ENCODE measurements at places on chromosomes 7 and 10.

DNA sequence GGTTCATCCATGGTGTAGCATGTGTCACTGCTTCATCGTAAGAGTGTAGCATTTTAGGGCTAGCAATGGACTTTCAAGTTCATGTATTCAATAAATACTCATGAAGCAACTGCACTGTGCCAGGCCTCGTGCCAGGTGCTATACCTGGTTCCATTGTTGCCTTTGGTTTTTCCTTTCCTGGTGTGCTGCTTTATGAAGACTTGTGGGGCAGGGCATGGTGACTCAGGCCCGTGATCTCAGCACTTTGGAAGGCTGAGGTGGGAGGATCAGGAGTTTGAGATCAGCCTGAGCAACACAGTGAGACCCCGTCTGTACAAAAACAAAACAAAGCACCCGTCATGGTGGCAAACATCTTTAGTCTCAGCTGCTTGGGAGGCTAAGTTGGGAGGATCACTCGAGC lies 2.2 kb upstream of the CPA4 start:
- DNase-seq, result no peak

DNA sequence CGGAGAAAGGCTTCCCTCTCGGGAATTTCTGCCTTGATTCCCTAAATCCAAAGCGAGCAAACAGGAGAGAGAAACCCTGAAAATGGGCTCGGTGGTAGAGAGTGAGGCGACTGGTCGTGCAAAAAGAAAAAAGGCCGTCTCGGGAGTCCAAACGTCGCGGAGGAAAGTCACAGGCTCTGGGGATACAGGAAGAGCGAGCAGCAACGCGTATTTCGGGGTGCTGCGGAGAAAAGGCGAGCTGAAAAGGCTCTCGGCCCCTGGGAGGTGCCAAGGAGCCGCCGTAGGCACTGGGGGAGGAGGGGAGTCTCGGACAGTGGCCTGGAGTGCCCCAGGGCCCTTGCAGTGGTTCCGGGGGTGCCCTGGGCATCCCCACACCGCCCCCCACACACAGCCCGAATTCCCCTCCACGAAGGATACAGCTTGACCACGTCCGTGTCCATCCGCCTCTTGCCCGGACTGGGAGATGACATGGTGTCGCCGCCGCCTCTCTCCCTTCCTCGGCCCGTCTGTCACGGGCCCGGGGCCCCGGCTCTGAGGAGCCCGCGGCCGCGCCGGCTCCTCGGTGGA lies 591 bp downstream of the UBE2H start:
- DNase-seq, result peak; percentile 74

- DNase-seq, result no peak
These were observed 23.1 kb downstream of the GLRX3 start for GRCh38 chr10:130159192-130159794.

- no peak for DNase-seq
These were observed 107.2 kb downstream of the COBL start for GRCh38 chr7:51209426-51209825.

DNA sequence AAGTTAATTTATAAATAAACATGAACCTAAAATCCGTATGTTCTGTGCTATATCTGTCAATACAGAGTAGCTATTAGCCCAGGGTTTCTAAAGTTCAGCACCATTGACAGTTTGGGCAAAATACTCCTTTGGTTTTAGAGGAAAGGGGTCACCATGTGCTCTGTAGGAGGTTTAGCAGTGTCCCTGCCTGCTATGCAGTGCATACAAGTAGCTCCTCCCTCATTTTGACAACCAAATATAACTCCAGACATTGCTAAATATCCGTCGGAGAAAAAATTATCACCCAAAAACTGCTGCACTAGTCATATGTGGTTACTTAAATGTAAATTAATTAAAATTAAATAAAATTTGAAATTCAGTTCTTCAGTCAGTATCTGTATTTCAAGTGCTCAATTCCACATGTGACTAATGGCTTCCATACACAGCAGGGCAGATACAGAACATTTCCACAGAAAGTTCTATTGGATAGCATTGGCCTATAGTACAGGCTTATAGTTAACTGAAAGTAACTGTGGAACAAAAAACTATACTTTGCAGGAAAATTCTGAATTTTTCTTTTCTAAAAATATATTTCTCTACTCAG lies 6.4 kb downstream of the UPF2 start:
- no peak for DNase-seq

DNA sequence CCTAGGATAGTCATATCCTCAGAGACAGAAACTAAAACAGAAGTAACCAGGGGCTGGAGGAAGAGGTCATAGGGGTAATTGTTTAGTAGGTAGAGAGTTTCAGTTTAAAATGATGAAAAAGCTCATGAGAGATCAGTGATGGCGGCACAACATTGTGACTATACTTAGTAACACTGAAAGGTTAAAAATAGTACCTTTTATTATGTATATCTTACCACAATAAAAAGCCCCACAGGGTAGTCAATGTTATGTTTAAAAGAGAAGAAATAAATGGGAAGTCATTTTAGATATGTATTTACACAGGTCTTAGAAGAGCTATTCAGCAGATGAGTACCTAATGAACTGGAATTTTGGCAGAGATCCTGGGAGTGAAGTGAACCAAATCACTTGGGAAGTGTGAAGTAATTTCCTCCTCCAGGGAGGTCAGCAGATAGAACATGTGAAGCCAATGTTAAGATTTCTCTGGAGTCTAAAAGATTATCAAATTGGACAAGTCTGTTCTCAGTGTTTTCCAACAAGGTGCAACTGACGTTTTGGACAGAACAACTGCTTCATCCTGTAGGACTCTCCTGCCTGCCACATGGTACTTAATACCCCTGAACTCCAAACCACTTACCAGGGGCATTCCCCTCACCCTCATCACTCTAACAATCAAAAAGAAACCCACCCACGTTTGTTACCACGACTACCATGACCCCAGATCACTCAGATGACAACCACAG lies 6.4 kb downstream of the CDCA7L start:
- DNase-seq, result no peak
